ENCODE measurements at places on chromosomes 2 and 18.

DNA sequence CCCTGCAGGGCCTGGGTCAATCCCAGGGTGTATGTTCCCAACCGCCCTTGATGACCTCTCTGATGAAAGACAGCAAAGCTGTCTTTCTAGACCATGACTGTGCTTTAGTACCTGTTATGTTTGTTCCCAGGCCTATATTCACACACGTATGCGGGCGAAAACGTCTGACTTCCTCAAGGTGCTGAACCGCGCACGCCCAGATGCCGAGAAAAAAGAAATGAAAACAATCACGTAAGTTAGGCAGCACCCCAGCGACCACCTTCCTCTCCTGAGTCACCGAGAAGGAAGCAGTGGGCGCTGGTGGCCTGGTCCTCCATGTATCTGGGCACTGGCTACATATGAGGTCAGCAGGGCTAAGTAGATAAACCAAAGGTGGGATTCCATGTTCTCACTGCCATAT lies 11.1 kb upstream of the GPBAR1 start:
- DNase-seq: no peak

- DNase-seq: no peak
Observed at GRCh38 chr2:232061265-232061664, 99.8 kb downstream of the DIS3L2 start.

DNA sequence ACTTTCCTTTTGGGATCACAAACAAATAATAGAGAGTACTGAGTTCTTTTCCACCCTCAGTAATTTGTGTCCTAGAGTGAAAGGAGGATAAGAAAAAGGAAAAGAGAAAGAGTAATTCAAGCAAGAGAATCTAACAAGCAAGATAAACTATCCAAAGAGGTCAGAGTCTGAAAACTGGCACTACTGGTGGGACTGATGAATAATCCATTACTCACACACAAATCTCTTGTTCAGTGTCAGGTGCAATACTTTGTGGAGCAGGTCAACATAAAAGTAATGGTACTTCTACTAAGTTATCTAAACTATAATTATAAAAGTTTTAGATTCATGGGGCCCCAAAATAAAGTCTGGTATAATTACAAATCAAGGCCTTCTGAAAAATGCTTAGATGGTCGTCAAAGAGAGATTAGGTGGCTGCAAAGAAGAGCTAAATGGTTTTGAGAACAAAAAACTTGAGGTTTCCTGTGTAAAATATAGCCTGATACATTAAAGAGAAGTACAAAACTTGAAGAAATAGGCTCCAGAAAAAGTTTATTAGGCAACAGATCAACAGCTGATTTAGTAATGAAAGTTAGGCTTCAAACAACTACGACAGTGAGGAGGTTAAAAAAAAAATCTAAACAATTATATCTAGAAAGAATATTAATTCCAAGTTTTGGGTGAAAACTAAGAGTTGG lies 109.4 kb downstream of the BAZ2B start:
- DNase-seq: no peak

GRCh38 chr2:217805668-217806481 lies 196.9 kb downstream of the TNS1 start:
- DNase-seq: peak; percentile 58

DNA sequence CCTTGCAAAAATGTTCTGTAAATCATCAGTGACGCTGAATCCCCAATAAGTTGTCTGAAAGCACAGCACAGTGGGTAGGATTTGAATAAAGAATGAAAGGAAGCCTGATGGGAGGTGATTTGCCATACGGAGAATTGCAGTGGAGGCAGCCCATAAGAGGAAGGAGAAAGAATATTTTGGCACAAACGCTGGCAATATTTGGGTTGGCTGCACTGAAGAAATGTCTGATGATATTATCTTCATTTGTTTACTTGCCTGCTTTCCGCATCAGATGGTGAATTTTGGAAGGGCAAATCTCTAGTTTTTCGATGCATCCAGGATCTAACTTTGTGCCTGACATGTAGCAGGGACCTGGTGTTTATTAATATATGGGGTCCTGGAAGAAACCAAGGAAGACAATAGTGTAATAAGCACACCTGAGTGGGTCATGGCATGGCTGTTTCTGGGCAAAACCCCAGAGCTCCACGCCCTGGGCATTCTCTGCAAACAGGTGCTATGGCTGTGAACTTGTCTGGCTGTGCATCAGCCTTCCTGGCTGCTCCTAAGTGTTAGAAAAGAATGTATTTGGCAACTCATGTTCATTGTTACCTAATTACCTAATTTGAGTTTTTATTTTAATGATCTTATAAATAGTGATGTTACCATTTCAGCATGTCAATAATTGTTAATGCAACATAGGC lies 5.9 kb downstream of the GALR1 start:
- no peak for DNase-seq

Measured in sciatic nerve (tissue), 2 donors.